ENCODE measurements at places on chromosomes 3 and 15. TPM values are rescaled to one million over a fixed set of nuclear protein-coding genes. Genes with fewer than 3 reads are reported as not detected.

SLC12A8 gene
- total RNA-seq = 13.7 TPM

GRCh38 chr3:145357453-145357852 is 803.5 kb downstream of the PLOD2 start:
- no peak for DNase-seq
- no peaks in the 10 kb centered on the region for H3K4me1 ChIP-seq
- no peaks in the 10 kb centered on the region for H3K27me3 ChIP-seq
- no peak overlapping the region for H3K4me3 ChIP-seq
- peak overlapping the region; percentile 41 for H3K27ac ChIP-seq

DNA sequence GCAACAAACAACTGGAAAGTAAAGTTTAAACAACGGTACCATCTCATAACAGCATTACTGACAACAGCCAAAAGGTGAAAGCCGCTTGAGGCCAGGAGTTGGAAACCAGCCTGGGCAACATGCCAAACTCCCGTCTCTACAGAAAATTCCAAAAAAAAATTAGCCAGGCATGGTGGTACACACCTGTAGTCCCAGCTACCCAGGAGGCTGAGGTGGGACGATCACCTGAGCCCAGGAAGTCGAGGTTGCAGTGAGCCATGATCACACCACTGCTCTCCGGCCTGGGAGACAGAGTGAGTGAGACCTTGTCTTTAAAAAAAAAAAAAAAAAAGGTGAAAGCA is 4.4 kb downstream of the TNK2 start:
- H3K4me3 ChIP-seq = no peak overlapping the region
- no peaks in the 10 kb centered on the region for H3K27me3 ChIP-seq
- H3K36me3 ChIP-seq = no peaks in the 10 kb centered on the region
- H3K27ac ChIP-seq = no peak overlapping the region

GRCh38 chr3:141257961-141258360 is 26.3 kb downstream of the PXYLP1 start:
- H3K27me3 ChIP-seq = no peaks in the 10 kb centered on the region
- 0 out of 2 replicates have a peak, but pooled peaks cover 4% of the 10 kb centered on the region for H3K36me3 ChIP-seq
- no peaks in the 10 kb centered on the region for H3K4me1 ChIP-seq

KATNBL1 gene
- 51.4 TPM for total RNA-seq

GRCh38 chr3:125024817-125025216 is 31.0 kb downstream of the HEG1 start:
- peaks cover 6% of the 10 kb centered on the region for H3K36me3 ChIP-seq
- no peaks in the 10 kb centered on the region for H3K4me1 ChIP-seq
- no peak for DNase-seq
- H3K27ac ChIP-seq = no peak overlapping the region
- no peak overlapping the region for H3K4me3 ChIP-seq
- H3K27me3 ChIP-seq = no peaks in the 10 kb centered on the region

DNA sequence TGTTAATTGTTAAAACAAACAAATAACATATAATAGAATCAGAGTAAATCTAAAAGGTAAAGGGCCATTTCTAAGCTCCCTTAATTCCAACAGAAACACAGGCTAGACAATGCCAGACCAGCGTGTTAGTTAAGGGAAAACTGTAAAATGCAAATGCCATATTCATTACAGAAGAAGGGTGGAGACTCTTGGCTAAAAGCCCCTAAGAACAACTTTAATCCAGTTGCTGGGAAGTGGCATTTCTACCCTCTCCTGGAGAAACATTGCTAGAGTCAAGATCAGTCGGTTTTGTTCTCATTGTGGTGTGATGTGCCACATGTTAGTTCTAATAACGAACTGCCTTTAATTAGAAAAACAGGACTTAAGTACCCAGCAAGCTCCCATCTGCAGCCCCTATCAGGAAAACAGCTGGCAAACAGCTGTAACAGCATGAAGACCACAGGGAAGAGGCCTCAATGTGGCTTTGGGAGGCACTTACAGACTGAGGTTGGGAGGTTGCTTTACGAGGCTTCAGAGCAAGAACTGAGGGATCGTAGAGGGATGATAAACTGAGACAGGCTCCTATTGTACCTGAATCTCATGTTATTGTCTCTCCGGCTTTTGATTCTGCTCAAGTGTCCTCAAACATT is 1134.8 kb downstream of the ROBO1 start:
- no peak for DNase-seq
- no peak overlapping the region for H3K4me3 ChIP-seq
- H3K27me3 ChIP-seq = no peaks in the 10 kb centered on the region
- H3K36me3 ChIP-seq = no peaks in the 10 kb centered on the region
- H3K27ac ChIP-seq = no peak overlapping the region
- H3K4me1 ChIP-seq = no peaks in the 10 kb centered on the region

EPHA6 gene
- 2.8 TPM for total RNA-seq

GRCh38 chr15:69760258-69760845 is 307.7 kb downstream of the RPLP1 start:
- H3K4me1 ChIP-seq = peaks cover 6% of the 10 kb centered on the region
- H3K4me3 ChIP-seq = no peak overlapping the region
- no peaks in the 10 kb centered on the region for H3K36me3 ChIP-seq
- no peak overlapping the region for H3K27ac ChIP-seq
- H3K27me3 ChIP-seq = no peaks in the 10 kb centered on the region

DNA sequence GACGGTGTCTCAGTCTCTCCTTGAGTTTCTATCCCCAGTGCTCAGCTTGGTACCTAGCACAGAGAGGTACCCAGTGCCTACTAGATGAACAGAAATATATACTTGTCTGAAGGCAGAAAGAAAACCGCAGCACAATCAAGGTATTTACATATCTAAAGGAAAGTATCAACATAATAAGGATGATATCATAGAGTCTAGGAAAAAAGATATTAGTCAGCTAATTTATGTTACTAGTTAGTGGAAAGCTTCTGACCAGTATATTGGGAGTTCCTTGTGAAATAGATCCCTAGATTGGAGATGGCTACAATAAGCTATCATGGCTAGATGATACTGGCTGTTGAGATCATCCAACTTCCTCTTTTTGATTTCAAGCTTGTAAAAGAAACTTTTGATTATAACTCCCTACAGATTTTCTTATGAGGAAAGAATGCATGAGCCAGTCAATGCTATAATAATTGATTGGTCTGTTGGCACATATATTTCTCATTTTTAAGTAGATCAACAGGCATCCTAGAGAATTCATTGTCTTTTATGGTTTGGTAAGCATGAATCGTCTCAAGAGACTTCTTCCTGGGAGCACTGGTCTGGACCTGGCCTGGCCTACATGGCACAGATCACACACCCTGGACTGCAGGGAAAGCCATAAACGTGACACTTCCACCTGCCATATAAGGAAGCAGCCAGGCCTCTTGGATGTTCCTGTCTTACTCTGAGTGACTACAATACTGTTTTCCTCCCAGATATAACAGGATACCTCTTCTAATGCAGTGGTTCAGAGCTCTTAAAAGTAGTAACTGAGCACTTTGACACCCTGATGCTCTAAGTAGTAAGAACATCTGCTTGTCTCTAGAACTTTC is 60.7 kb downstream of the IMPG2 start:
- H3K27me3 ChIP-seq = no peaks in the 10 kb centered on the region
- no peak for DNase-seq
- no peak overlapping the region for H3K4me3 ChIP-seq
- H3K36me3 ChIP-seq = no peaks in the 10 kb centered on the region
- H3K27ac ChIP-seq = no peak overlapping the region
- no peaks in the 10 kb centered on the region for H3K4me1 ChIP-seq

PRKCI gene
- total RNA-seq = 84.4 TPM

DNA sequence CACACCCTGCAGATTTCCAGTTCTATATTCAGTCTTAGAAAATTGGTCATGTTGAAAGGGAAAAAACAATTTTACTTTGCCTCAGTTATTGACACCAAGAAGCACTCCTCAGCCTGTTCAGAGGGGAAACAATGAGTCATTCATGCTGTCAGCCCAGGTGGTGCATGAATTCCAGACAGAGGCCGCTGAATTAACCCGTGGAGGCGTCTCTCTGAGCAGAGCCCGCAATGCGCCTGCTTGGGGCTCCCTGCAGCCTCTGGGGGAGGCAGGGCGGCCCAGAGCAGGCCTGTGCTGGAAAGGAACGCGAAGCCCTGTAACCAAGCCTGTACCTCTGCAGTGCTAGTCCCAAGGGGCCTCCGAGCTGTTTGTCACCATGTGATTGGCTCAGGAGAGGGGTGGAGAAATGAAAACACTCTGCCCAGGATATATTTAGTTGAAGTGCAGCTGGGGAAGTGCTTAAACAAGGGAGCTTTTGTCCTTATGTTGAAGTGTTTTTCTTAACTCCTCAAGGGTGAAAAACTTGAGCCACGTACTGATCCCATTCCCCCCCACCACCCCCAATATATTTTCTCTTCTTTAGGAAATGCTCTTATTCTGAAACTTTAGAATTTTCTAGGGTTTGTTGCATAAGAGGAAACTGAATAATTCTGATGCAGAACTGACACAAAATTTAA is 68.3 kb upstream of the CHD2 start:
- H3K27me3 ChIP-seq = no peaks in the 10 kb centered on the region
- H3K36me3 ChIP-seq = no peaks in the 10 kb centered on the region
- H3K27ac ChIP-seq = peak overlapping the region; percentile 73
- peak; percentile 80 for DNase-seq

DNA sequence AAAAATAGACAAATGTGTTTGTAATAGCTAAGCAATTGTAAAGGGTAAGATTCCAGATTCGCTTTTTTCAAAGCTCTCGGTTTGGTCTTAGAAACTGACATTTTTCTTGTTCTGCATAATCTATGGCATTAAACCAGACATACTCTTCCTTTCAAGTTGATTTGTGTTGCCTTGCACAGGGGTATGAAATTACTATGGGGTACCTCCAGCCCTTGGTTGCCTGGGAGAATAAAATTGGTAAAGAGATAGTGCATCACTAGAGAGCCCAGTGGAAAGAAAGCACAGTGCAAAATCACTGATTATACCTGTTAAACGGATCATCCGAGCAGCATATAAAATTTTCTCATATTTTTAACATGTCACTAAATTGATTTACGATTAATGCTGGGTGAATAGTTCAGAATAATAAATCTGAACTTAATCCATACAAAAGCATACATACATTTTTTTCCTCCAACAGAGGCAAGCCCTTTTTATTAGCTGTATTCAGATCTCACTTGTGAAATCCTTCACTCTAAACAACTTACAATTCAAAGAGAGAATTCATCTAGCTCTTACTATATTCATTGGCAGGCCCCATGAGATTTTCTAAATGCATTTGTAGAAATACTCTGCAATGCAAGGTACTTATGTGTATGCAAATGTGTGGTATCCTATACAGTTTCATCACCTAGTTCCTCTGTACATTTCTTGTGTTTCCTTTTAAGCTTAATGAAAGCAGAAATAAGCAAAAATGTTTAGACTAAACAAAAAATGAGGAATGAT is 224.4 kb downstream of the ROBO1 start:
- no peaks in the 10 kb centered on the region for H3K27me3 ChIP-seq
- H3K36me3 ChIP-seq = no peaks in the 10 kb centered on the region
- H3K4me1 ChIP-seq = no peaks in the 10 kb centered on the region
- no peak overlapping the region for H3K4me3 ChIP-seq
- no peak for DNase-seq

- DNase-seq = no peak
- H3K4me1 ChIP-seq = peaks cover 14% of the 10 kb centered on the region
- peak overlapping the region; percentile 66 for H3K4me3 ChIP-seq
- no peaks in the 10 kb centered on the region for H3K36me3 ChIP-seq
These were observed 859 bp downstream of the RORA start for GRCh38 chr15:61227950-61228936.

DNA sequence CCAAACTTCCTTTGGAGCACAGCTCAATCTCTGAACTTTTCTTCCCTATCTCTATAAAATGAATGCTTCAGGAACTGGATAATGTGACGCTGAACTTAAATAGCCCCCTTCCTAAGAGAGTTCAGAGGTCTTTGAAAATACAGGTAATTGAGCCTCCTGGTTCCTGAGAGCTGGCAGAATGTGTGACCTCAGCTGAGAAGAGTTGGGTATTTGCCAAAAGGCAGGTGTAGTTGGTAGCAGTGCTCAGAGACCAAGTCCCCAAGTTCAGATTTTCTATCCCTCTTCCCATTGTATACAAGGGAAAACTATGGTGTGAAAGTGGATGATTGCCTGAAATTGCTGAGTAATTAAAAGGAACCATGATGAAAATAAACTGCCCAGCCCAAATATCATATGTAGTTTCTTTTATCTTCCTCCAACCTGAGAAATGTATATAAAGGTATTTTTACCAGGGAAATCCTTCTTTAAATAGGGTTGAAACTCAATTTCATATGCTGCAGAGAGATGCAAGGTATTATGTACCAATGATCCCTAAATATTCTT is 154.6 kb upstream of the ICE2 start:
- H3K36me3 ChIP-seq = no peaks in the 10 kb centered on the region
- no peak overlapping the region for H3K4me3 ChIP-seq
- no peak for DNase-seq
- peaks cover 2% of the 10 kb centered on the region for H3K4me1 ChIP-seq

DNA sequence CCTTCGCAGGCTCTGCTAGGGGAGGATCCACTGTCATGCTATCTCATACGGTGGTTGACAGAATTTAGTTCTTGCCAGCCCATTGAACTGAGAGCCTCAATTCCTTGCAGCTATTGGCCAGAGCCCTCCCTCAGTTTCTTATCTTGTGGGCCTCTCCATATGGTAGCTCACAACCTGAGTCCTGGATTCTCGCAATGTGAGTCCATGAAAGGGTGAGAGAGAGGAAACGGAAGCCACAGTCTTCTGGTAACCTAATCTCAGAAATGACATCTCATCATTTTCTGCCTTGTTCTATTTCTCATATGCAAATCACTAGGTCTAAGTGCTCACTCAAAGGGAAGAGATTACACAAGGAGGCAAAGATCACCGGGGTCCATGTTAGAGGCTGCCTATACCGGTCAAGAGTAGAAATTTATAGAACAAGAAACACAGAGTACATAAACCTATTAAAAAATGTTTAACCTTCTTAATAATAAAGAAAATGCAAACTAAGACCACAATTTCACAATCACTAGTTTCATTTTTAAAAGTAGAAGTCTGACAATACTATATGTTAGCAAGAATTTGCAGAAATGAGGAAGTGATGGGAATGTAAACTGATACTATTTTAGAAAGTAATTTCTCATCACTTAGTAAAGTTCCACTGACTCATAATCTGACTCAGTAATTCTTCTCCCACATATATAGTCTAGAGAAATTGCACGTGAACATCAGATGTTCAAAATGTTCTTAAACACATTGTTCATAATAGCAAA is 378.4 kb upstream of the AGTR1 start:
- H3K27me3 ChIP-seq = no peaks in the 10 kb centered on the region
- no peaks in the 10 kb centered on the region for H3K36me3 ChIP-seq
- DNase-seq = no peak
- H3K27ac ChIP-seq = no peak overlapping the region

DNA sequence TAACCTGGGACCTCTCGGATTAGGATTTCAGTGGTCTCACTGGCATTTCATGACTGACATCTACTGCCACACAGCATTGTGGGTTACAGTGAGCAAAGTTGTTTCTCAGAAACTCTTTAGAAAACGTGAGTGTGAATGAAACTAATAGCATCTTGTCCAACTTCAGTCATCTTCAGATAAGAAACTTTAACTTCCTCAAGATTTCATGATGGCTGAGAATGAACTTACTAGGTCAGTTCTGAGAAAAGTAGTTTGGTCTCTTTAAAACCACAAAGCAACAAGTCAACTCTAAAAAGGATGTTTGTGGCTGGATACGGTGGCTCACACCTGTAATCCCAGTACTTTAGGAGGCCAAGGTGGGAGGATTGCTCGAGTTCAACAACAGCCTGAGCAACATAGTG is 14.2 kb upstream of the HOMER2 start:
- no peaks in the 10 kb centered on the region for H3K36me3 ChIP-seq
- H3K4me1 ChIP-seq = peaks cover 4% of the 10 kb centered on the region
- no peaks in the 10 kb centered on the region for H3K27me3 ChIP-seq
- no peak overlapping the region for H3K27ac ChIP-seq

FAM3D gene
- not detected for total RNA-seq

All from H1 (cell line).